DMS153 (cell line): ENCODE measurements at places on chromosomes 7 and 10.

- DNase-seq: peak; percentile 97
Observed at GRCh38 chr7:7861211-7861633, 107.4 kb upstream of the GLCCI1 start.

DNA sequence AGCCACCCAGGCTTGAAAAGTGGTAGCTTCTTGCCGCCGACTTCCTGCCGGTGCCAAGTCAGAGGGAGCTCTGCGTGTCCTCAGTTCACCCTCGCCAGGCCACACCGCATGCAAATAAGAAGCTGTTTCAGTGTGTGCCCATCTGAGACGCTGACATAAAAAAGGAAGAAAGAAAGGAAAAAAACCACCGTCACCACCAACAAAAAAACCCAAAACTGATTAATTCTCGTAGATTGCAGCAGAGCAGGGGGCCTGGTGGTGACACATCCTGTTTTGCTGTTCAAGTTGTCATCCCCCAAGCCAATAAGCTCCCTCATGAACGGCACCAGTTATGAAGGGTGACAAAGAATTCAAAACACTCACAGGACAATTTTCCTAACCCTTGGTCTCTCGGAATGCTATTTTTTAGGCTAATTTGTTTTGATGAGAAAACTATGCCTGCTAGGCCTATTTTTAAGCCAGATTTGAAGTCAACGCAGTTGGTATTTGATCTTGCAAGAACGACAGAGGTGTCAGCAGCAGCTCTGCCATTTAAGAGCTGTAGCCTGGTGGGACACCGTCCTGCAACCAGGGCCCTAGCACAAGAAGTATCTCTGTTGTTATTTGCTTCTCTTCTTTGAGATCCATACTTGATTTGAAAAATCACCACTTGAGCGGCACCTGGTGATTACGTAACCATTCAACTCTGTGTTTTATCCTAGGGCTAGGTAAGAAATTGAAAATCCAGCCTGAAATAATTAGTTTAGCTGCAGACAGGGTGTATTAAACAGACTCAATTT lies 145.6 kb downstream of the PFKFB3 start:
- DNase-seq: no peak

- DNase-seq: no peak
Observed at GRCh38 chr10:18240185-18240882, 100.1 kb downstream of the CACNB2 start.

DNA sequence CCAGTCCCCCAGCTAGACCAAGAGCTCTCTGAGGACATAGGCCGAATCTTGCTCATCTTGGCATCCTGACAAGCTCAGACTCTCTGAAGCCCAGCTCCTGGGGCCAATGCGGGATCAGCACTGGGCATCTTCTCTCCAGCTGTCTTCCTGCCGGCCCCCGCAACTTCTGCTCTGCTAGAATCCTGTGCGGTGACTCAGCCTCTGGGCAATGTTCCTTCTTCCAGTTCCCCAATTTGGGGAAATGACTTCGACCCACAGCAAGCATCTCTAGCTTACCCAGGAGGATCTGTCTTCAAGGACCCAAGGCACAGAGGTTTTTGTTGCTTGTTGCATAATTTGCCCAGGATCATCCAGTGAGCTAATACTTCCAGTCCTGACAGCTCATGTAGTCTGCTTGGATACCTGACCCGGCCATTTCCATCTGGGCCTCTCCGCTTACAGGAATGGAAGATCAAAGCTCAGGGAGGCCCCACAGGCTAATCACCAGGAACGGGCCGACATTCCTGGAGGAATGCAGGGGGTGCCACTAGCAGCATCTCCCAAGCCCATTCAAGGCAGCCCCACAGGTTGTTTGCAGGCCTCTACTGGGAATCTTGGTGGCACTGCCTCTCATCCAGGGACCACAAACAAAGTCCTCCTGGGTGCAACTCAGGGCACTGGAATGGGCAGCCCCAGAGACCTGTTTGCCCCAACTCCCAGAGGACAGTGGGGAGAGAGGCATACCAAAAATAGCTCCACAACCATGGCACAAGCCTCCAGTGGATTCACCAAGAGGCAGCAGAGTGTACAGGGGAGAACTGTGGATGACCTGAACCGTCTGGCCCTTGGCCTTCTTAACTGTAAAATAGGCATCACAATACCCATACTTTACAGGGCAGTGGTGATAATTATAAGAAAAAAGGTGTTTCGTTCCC lies 151.9 kb downstream of the NEURL1 start:
- DNase-seq: no peak

DNA sequence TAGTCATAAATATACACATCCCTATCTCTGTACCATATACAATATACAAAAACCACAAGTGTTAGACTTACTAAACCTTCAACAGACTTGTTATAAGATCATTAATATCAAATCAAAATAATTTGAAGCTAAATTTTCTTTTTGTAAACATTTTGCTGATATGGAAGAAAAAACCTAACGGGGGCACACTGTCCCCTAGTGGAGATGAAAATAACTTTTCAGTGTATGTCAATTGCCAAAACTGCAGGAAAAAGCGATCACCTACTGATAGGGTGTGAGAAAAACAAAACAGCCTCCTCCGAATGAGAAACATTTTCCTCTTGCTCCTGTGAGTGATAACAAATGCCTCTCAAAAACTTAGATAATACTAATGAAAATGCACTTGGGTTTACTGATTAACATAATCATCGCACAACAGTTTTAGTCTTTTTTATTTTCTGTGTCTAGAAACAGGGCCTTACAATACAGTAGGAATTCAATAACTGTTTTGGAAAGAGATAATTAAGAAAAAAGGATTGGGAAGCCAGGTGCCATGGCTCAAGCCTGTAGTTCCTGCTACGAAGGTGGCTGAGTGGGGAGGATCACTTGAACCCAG lies 322.7 kb downstream of the CRPPA start:
- no peak for DNase-seq

DNA sequence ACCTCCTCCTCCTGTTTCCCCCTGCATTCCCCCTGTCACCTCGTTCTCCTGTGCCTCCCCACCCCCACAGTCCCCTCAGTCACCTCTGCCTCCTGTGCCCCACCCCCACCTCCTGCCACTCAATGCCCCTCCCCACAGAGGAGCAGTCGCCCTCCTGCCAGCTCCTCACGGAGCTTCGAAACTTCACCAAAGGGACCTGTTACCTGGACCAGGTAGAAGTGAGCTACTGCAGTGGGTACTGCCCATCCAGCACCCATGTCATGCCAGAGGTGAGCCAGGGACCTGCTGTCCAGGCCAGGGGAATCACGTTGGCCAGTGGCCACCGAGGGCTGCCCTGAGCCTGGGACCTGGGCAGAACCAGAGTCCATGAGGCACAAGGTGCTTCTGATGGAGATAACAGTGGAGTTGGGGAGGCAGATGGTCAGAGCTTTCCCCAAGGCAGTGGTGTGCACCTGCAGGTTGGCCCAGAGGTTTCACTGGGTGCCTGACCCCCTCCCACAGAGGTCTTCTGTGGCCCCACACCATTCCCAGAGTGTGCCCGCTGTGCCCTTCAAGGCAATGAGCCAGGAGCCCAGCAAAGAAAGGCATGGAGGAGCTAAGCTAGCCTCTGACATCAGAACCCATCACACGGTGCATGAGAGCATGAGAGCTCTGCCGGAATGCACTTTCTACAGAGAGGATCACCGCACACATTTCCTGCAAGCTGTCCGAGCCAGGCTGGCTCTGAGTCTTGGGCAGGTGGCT lies 7.0 kb upstream of the ZNF862 start:
- no peak for DNase-seq

DNA sequence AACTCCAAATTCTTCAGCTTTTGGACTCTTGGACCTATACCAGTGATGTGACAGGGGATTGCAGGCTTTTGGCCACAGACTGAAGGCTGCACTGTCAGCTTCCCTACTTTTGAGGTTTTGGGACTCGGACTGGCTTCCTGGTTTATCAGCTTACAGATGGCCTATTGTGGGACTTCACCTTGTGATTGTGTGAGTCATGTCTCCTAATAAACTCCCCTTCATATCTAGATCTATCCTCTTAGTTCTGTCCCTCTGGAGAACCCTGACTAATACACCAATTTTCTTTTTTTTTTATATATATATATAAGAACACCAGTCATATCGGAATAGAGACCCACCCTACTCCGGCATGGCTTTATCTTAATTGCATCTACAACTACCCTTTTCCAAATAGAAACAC lies 166.8 kb downstream of the ETV1 start:
- no peak for DNase-seq

DNA sequence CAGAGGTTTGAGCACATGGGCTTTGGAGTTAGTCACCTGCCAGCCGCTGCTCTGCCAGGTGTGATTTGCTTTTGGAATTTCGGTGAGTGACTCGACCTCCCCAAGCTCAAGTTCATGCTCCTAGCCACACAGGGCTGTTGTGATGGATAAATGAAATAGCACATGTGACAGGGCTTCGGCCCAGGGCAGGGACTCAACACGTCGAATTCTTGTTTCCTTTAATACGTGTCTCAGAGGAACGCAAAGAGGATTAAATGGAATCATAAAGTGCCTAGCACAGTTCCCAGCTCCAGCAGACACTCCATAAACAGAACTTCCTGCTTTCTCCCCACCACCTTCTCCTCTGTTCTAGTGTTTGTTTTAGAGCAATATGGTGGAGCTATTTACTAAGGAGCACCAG lies 88.3 kb upstream of the CHST15 start:
- DNase-seq: no peak

DNA sequence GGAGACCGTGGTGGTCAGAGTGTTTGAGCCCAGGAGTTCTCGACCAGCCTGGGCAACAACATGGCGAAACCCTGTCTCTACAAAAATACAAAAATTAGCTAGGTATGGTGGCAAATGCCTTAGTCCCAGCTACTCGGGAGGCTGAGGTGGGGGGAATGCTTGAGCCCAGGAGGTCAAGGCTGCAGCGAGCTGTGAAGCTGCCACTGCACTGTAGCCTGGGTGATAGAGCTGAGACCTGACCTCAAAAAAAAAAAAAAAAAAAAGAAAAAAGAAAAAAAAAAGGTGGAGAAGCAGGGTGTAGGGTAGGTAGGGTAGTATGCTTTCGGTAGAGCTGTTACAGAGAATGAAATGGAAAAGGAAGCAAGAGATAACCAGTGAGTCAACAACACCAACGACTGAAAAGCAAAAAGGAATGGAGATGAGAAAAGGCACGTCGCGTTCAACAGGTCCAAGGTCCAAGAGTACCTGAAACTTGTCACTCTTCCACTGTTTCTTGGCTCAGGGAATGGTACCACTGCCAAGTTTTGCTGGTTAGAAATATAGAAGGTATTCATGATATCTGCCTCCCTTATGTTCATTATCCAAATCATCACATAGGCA lies 4.3 kb upstream of the RSBN1L start:
- DNase-seq: no peak

- no peak for DNase-seq
Observed at GRCh38 chr10:90560331-90560730, 297.5 kb downstream of the HTR7 start.
